ENCODE measurements at places on chromosomes 1 and 21. TPM values are rescaled to one million over a fixed set of nuclear protein-coding genes. Genes with fewer than 3 reads are reported as not detected.

TSSK3 gene
- 0.28 TPM for polyA plus RNA-seq

DNA sequence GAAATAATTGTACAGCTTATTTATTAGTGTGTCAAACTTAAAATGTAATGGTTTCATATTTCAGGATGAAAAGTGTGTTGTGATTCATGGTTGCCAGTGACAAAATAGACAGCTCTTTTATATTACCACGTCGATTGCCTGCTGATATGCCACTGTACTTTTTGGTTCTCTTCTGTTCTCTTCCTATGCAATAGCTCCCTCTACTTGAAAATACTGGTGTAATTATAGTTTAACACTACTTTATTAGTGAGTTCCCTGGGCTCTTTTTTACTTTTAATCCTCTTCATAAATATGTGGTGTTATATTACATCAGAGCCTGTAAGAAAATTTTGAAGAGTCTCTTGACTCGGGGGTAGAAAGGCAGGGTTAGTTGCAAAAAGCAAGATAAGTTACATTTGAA is 111.3 kb downstream of the PATJ start:
- peaks cover 4% of the 10 kb centered on the region for H3K36me3 ChIP-seq
- H3K27me3 ChIP-seq: no peaks in the 10 kb centered on the region
- no peak overlapping the region for H3K27ac ChIP-seq
- H3K4me1 ChIP-seq: 0 out of 2 replicates have a peak, but pooled peaks cover 4% of the 10 kb centered on the region

IFNLR1 gene
- 0.29 TPM for polyA plus RNA-seq

GSTM5 gene
- polyA plus RNA-seq: not detected

GRCh38 chr1:233704170-233704897 is 90.4 kb downstream of the KCNK1 start:
- H3K4me3 ChIP-seq: no peak overlapping the region
- no peak overlapping the region for H3K27ac ChIP-seq
- H3K36me3 ChIP-seq: no peaks in the 10 kb centered on the region
- DNase-seq: no peak
- H3K4me1 ChIP-seq: peaks cover 21% of the 10 kb centered on the region

- H3K36me3 ChIP-seq: peaks cover 61% of the 10 kb centered on the region
- H3K27ac ChIP-seq: peak overlapping the region; percentile 22
- DNase-seq: no peak
- H3K4me1 ChIP-seq: no peaks in the 10 kb centered on the region
- no peak overlapping the region for H3K4me3 ChIP-seq
These were observed 9.2 kb downstream of the SLC35D1 start for GRCh38 chr1:67044631-67045270.

NDUFV3 gene
- 32.9 TPM for polyA plus RNA-seq

FAM72D gene
- polyA plus RNA-seq: 3.2 TPM

LRRC8C gene
- polyA plus RNA-seq: 4.2 TPM

DNA sequence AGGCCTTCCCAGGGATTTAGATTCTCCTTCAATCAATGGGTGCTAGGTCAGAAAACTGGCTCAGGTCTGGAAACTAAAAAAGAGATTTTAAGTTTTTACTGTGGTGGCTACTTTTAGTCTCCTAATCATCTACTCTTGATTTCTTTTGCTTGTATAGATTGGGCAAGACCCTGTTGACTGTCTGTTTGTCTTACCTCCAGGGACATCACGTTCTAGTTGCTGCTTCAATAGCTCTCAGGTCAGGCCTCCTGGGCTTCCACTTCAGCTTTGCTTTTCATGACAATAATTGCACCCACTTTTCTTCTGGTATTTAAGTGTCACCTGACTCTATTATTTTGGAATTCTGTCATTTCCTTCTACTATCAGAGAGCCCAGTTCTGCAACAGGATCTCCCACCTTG is 28.5 kb upstream of the CREG1 start:
- H3K36me3 ChIP-seq: no peaks in the 10 kb centered on the region
- no peak for DNase-seq
- H3K27ac ChIP-seq: no peak overlapping the region
- H3K4me3 ChIP-seq: no peak overlapping the region
- H3K27me3 ChIP-seq: no peaks in the 10 kb centered on the region

- H3K27me3 ChIP-seq: no peaks in the 10 kb centered on the region
- no peak overlapping the region for H3K4me3 ChIP-seq
- H3K36me3 ChIP-seq: peaks cover 46% of the 10 kb centered on the region
- H3K4me1 ChIP-seq: peaks cover 28% of the 10 kb centered on the region
These were observed 12.7 kb downstream of the UTP11 start for GRCh38 chr1:38025233-38025632.

- no peak overlapping the region for H3K27ac ChIP-seq
- no peak for DNase-seq
- H3K4me1 ChIP-seq: no peaks in the 10 kb centered on the region
- H3K27me3 ChIP-seq: no peaks in the 10 kb centered on the region
- no peak overlapping the region for H3K4me3 ChIP-seq
- H3K36me3 ChIP-seq: no peaks in the 10 kb centered on the region
These were observed 206.4 kb downstream of the RHOU start for GRCh38 chr1:228941666-228942065.

GRCh38 chr21:27722095-27722494 is 755.2 kb upstream of the ADAMTS5 start:
- DNase-seq: no peak
- no peaks in the 10 kb centered on the region for H3K27me3 ChIP-seq
- no peaks in the 10 kb centered on the region for H3K4me1 ChIP-seq
- H3K36me3 ChIP-seq: no peaks in the 10 kb centered on the region

DNA sequence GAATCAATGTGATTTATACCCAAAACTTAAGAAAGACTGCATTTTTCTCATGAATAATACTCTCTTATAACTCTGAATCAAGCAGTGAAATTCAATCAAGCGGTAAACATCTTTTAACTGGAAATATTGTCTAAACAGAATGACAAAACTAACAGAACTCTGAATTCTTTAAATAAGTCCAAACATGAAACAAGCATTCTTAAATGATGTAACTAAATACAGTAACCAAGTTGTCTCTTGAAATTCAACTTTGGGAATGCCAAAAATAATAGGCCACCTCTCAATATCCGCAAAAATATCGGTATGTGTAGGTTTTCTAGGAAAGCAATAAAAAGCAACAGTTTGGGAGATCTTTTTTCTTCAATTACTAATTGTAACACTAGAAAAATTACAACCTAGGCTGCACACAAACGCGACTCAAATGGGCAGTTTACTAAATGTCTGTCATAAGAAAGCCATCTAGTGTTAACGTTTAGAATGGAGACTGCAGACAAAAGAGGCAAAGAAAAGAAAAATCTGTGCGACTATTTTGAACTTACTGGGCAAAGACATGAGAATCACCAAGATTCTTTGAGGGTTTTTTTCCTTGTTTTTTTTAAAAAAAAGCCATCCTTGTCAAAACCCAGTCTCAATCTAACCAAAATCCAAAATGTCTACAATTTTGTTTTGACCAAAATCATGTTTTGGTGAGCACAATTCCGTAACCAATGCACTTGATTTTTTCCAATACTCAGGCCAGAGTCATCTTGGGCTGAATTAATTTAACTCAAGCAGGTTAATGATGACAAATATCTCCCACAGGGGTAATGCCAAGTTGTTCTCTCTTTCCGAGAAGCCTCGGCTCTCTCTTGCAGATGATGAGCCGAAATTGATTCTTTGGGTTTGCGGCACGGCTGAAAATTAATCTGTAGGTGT is 1.3 kb downstream of the SIPA1L2 start:
- H3K27ac ChIP-seq: no peak overlapping the region
- DNase-seq: peak; percentile 16
- H3K4me3 ChIP-seq: peak overlapping the region; percentile 68
- peaks cover 9% of the 10 kb centered on the region for H3K27me3 ChIP-seq
- no peaks in the 10 kb centered on the region for H3K36me3 ChIP-seq

- no peak overlapping the region for H3K27ac ChIP-seq
- no peak overlapping the region for H3K4me3 ChIP-seq
- H3K36me3 ChIP-seq: no peaks in the 10 kb centered on the region
- no peaks in the 10 kb centered on the region for H3K27me3 ChIP-seq
These were observed 15.9 kb downstream of the PLEKHA6 start for GRCh38 chr1:204343802-204344201.

DNA sequence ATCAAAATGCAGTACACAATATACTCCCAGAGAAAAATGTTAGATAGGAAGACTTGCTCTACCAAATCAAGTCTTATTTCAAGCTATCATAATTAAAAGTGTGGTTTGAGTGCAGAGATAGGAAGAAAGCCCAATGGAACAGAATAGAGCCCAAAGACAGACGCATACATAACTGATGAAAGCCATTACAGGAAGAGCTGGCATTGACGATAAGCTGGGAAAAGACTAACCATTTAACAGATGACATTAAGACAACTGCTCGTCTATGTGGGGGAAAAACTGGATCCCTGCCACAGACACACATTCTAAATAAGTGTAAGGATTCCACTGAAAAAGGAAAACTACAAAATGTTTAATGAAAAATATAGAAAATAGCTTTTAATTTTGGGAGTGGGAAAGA is 85.5 kb downstream of the NGF start:
- no peaks in the 10 kb centered on the region for H3K27me3 ChIP-seq
- H3K4me1 ChIP-seq: peaks cover 14% of the 10 kb centered on the region
- no peak overlapping the region for H3K4me3 ChIP-seq
- H3K36me3 ChIP-seq: no peaks in the 10 kb centered on the region
- peak overlapping the region; percentile 98 for H3K27ac ChIP-seq

DNA sequence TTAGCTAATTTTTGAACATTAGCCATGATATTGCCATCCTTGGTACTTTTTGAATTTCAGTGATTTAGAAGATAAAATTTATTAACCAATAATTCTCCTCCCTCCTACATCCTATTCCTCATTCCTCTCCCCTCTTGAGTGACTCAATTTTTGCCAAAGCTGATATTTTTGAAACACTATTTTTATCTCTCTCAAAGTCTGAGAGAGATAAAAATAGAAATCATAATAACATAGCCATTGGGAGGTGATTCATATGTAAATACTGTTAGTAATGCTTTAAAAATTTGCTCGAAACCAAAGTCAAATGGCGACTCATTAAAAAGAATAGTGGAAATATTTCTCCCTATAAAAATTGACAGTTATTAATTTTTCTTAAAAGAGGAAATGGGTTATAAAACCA is 97.4 kb downstream of the PATJ start:
- no peaks in the 10 kb centered on the region for H3K27me3 ChIP-seq
- no peak overlapping the region for H3K4me3 ChIP-seq
- no peak overlapping the region for H3K27ac ChIP-seq
- no peak for DNase-seq
- no peaks in the 10 kb centered on the region for H3K36me3 ChIP-seq
- H3K4me1 ChIP-seq: peaks cover 6% of the 10 kb centered on the region

TENT5C gene
- 1.2 TPM for polyA plus RNA-seq

SOX13 gene
- 10.6 TPM for polyA plus RNA-seq

AADACL3 gene
- polyA plus RNA-seq: not detected

- H3K27ac ChIP-seq: no peak overlapping the region
- H3K36me3 ChIP-seq: no peaks in the 10 kb centered on the region
These were observed 153.1 kb downstream of the GRIK1 start for GRCh38 chr21:29786496-29787360.

- no peak overlapping the region for H3K27ac ChIP-seq
- no peaks in the 10 kb centered on the region for H3K27me3 ChIP-seq
- no peaks in the 10 kb centered on the region for H3K36me3 ChIP-seq
- no peak overlapping the region for H3K4me3 ChIP-seq
These were observed 292.9 kb downstream of the PDE4B start for GRCh38 chr1:66085600-66085999.

- no peak overlapping the region for H3K4me3 ChIP-seq
- no peak overlapping the region for H3K27ac ChIP-seq
- no peak for DNase-seq
- no peaks in the 10 kb centered on the region for H3K36me3 ChIP-seq
- peaks cover 3% of the 10 kb centered on the region for H3K4me1 ChIP-seq
- peaks cover 11% of the 10 kb centered on the region for H3K27me3 ChIP-seq
These were observed 12.5 kb upstream of the KCNA2 start for GRCh38 chr1:110618668-110619067.

GRCh38 chr1:225819346-225820192 is 9.6 kb downstream of the EPHX1 start:
- H3K4me1 ChIP-seq: peaks cover 16% of the 10 kb centered on the region
- H3K27me3 ChIP-seq: no peaks in the 10 kb centered on the region

ST6GALNAC3 gene
- polyA plus RNA-seq: 12.1 TPM

RPAP2 gene
- polyA plus RNA-seq: 5.2 TPM

GRCh38 chr1:40773748-40774265 is 9.8 kb upstream of the KCNQ4 start:
- H3K27ac ChIP-seq: no peak overlapping the region
- H3K4me1 ChIP-seq: no peaks in the 10 kb centered on the region
- DNase-seq: no peak

DNA sequence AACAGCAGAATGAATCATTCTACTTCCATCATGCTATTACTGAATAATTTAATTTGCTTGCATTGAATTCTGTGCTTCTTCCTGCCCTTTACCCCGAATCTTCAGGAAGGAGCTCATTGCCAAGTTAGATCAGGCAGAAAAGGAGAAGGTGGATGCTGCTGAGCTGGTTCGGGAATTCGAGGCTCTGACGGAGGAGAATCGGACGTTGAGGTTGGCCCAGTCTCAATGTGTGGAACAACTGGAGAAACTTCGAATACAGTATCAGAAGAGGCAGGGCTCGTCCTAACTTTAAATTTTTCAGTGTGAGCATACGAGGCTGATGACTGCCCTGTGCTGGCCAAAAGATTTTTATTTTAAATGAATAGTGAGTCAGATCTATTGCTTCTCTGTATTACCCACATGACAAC is 44.2 kb downstream of the MAP3K7CL start:
- no peak for DNase-seq
- no peaks in the 10 kb centered on the region for H3K27me3 ChIP-seq
- H3K36me3 ChIP-seq: no peaks in the 10 kb centered on the region
- peak overlapping the region; percentile 72 for H3K27ac ChIP-seq
- peaks cover 14% of the 10 kb centered on the region for H3K4me1 ChIP-seq

- H3K27me3 ChIP-seq: no peaks in the 10 kb centered on the region
- DNase-seq: no peak
- peaks cover 10% of the 10 kb centered on the region for H3K4me1 ChIP-seq
- H3K27ac ChIP-seq: peak overlapping the region; percentile 76
These were observed 194.4 kb downstream of the EIF4G3 start for GRCh38 chr1:20982316-20982715.

IVL gene
- polyA plus RNA-seq: 0.86 TPM

USF1 gene
- 61.9 TPM for polyA plus RNA-seq

GRCh38 chr1:206734499-206735142 is 36.0 kb upstream of the IL19 start:
- H3K36me3 ChIP-seq: peaks cover 13% of the 10 kb centered on the region
- no peaks in the 10 kb centered on the region for H3K27me3 ChIP-seq
- peaks cover 2% of the 10 kb centered on the region for H3K4me1 ChIP-seq
- no peak overlapping the region for H3K4me3 ChIP-seq
- peak; percentile 83 for DNase-seq

RGS7 gene
- polyA plus RNA-seq: 0.36 TPM

GRCh38 chr1:198082576-198082975 is 74.2 kb upstream of the NEK7 start:
- no peaks in the 10 kb centered on the region for H3K4me1 ChIP-seq
- DNase-seq: no peak
- no peak overlapping the region for H3K4me3 ChIP-seq
- H3K36me3 ChIP-seq: no peaks in the 10 kb centered on the region
- no peak overlapping the region for H3K27ac ChIP-seq
- no peaks in the 10 kb centered on the region for H3K27me3 ChIP-seq

GRCh38 chr1:47515164-47515789 is 77.4 kb downstream of the FOXD2 start:
- H3K4me1 ChIP-seq: no peaks in the 10 kb centered on the region
- no peak overlapping the region for H3K27ac ChIP-seq
- DNase-seq: peak; percentile 48
- H3K36me3 ChIP-seq: no peaks in the 10 kb centered on the region
- H3K27me3 ChIP-seq: no peaks in the 10 kb centered on the region
- H3K4me3 ChIP-seq: no peak overlapping the region

Measured in SK-N-SH (cell line).